NCI-H1436 treated with DMSO at 0.1 percent for 48 hours (cell line): ENCODE measurements at places on chromosomes 6 and 20.

GRCh38 chr6:113971741-113972140 is 793 bp upstream of the HDAC2 start:
- no peak for DNase-seq

DNA sequence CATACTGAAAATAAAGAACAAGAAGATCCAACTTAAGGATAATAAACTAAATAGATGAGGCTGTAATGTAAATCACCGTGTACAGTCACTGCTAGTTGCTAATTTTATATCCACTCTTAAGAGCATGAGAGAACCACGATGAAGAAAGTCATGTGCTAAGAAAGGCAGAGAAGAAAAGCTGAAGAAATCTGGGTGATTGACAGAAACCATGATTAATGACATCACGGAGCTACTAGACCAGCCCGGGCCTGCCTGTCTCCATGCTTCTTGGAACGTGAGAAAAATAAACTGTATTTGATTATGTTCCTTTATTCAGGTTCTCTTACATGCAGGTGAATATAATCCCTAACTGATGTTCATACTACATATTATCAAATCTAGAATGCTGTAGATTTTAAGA is 84.2 kb upstream of the E2F3 start:
- DNase-seq = no peak

DNA sequence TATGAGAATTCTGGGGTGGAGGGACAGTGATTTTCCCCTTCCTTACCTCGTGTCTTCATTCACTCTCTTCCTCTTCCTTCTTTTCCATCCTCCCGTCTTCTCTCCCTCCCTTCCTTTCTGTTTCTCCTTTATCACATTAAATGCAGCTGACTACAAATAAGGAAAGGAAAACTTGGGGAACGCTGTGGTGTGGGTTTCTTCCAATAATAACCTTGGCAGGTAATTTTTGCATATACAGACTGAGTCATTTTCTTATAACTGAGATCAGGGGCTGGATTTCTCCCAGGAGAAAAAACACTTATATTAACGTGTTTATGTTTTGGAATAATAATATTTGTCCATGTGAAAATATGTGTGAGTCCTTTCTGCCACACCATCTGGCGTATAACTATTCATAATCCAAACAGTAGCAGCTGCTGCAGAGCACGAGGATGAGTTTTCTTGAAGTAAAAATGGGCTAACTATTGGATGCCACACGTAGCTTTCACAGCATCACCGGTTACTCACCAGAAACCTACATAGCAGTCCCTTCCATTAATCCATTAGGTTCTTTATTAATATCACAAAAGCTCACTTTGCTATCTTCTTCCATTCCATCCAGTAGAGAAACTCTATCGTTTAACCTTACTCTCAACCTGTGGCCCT is 139.2 kb upstream of the SASH1 start:
- no peak for DNase-seq

- no peak for DNase-seq
Observed at GRCh38 chr6:88517737-88518136, 351.6 kb upstream of the CNR1 start.

GRCh38 chr20:46230801-46231282 is 77.5 kb downstream of the CDH22 start:
- DNase-seq = no peak

DNA sequence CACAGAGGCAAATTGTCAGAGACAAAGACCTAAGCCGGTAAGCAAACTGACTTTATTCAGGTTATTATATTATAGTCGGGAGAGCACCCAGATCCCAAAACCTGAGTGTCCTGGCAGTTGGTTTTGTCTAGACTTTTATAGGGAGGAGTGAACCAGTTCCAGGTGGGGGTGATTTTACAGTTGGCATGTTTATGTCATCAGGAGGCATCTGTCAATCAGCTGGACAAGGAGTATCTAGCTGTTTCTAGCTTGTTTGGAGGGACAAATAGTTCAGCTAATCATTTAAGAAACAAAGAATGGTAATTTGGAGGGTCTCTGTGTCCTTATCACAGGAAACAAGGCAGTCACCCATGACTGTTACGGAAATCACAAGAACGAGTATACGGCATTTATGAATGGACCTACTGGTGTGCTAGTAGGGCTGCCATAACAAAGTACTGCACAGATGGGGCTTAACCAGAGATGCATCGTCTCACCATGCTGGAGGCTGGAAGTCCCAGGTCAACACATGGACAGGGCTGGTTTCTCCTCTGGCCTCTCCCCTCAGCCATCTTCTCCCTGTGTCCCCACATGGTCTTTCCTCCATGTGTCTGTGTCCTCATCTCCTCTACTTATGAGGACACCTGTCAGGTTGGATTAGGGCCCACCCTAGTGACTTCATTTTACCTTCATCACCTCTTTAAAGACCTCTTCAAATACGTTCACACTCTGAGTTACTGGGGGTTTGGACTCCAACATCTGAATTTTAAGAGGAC is 122.7 kb downstream of the LY86 start:
- no peak for DNase-seq

GRCh38 chr6:149233056-149233715 is 84.3 kb upstream of the TAB2 start:
- DNase-seq = no peak

GRCh38 chr6:139605350-139605749 is 230.9 kb upstream of the CITED2 start:
- DNase-seq = no peak

DNA sequence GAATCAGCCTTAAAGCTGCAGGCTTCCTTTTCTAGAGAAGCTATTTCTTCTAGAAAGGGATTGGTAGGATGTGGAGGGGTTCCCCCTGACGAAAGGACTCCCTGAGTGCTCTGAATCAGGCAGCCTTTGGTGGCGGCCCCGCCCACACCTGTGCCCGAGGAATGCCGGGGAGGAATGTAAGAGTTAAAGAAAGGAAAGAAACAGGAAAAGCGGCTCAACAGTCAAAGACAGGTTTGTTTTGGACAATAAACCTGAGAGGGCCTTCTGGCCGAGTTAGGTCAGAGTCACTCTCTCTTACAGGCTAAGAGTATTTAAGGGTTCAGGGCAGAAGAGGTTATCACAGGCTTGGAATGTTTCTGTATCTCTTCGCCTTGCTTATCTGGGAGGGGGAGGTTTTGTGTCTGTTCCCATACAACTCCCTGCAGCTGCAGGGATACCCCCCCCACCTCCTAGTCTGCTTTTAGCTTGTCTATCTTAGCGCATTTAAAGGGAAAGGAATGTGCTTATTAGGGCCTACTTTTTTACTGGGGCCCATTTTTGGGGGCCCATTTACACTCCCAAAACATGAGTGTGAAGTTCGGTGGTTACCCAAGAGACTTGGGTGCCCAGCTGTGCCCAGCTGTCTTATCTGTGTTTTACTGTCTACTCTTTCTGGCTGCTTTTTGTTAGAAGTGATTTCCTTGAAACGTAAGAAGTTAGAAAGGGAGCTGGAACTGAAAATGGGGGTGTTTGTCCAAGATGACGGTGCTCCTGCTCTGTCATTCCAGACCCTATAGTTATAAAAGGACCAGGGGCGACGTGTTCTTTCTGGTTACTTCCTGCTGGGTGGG is 32.8 kb downstream of the DYNLT1 start:
- no peak for DNase-seq

DNA sequence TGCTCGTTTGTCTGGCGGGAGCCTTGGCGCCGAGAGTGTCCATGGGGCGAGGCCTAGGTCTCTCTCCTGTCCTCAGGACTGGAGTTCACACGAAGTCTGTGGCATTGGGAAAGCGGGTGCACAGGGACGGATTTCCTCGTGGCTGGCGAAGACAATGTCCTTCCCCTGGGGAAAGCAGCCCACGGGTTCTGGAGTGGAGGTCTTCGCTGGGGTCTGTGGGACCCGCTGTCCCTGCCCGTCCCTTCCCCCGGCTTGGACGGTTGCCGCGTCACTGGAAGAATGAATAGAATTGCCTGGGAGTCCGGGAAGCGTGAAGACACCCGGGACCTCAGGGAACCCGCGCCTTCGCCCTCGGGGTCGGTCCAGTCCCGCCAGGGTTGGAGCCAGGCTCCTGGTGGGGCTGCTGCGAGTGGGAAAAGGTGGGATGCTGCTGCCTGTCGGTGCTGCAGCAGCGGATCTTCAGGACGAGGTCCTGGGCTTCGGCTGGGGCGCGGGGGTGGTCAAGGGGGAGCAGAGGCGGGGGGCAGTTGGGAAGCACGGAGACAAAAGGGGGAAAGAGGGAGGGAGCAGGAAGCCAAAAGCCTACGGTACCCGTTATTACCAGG is 441.8 kb upstream of the DEFB115 start:
- no peak for DNase-seq

DNA sequence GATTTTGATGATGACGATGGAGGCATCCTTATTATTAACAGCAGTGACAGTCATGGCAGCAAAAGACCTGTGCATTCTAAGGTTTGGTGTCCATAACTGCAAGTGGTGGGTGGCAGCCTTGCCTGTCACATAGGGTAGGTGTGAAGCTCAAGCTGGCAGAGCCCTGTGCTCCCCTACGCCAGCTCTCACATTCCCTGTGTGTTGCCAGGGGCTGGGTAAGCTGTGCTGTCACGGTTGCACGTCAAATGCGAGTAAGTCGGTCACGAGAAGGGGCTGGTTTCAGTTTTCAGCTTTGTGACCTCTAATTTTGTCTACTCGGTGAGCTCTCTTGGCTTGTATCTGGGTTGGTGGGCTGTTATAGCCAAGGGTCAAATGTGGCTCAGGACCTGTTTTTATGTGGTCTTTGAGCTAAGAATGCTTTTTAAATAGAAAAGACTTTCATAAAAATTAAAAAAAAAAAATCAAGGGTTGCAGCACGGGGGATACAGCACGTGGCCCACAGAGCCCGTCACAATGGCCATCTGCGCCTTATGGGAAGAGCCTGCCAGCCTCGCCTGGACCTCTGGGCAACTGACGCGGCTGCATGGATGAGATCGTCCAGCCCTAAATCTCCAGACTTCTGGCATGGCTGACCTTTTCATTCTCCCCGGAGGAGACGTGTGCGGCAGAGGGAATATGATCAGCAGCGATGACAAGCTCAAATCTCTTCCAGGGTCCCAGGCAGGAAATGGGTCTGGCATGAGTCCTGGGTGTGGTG is 148.5 kb downstream of the PHACTR3 start:
- no peak for DNase-seq

- DNase-seq = no peak
Observed at GRCh38 chr6:110902091-110902490, 27.5 kb downstream of the AMD1 start.

GRCh38 chr6:54107470-54108090 is 3.7 kb upstream of the MLIP start:
- no peak for DNase-seq

GRCh38 chr20:36407199-36407733 is 101.1 kb downstream of the DLGAP4 start:
- no peak for DNase-seq

DNA sequence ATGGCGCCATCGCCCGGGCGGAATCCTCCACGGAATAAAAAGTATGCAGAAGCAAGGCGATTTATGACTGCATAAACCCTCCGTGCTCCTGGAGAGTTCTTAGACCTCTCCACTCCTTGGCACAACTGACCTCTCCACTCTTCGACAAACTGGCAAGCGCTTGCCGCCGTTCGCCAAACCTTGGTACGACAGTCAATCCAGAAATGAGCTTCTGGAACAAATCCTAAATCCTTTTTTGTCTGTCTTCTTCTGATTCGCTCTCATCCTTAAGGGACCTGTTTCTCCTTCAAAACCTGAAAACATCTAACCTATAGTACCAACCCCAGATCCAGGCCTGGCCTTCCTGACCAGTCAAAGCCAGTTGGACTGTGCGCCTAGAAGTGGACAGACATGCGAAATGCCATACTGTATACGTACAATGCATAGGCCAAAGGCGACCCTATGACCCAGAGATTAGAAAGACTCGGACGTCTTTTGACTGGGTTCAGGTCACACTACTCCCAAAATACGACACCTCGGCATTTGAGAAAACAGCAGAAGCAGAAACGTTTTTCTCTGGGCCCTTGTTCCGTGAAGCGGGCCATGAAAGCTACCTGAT is 59.4 kb downstream of the TRIM27 start:
- DNase-seq = no peak

GRCh38 chr20:10721137-10721896 is 47.5 kb upstream of the JAG1 start:
- no peak for DNase-seq

GRCh38 chr6:89615882-89616281 is 22.7 kb downstream of the LYRM2 start:
- DNase-seq = no peak

DNA sequence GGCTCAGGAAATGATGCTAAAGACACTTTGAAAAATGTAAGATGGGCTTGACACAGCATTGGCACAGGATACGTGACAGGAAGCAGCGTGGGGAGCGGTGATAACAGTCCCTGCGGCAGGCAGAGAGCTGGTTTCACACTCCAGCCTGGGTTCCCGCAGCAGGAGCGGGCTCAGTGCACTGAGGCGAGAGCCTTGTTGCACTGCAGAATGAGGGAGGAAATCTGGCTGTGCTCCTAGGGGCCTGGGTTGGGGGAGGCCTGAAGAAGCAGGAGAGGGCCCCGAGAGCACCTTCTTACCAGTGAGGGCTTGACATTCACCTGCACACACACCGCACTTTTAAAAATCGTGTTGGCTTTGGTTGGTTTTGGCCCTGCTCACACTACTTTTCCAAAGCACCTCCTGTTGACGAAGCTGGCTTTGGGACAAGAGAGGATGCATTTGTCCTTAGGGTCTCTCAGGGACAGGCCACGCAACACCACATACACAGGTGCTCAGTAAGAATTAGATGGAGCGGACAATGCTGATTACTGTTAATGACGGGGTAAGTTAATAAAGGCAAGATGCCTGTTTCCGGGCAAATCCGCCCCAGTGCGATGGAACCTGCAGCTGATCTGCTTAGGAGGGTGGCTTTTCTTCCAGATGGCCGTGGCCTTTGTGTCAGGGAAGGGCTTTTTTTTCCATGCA is 49.4 kb upstream of the ARMC2 start:
- no peak for DNase-seq

GRCh38 chr6:62980724-62981123 is 230.5 kb upstream of the FKBP1C start:
- DNase-seq = no peak

- DNase-seq = no peak
Observed at GRCh38 chr6:138012682-138013081, 94.5 kb downstream of the PERP start.

DNA sequence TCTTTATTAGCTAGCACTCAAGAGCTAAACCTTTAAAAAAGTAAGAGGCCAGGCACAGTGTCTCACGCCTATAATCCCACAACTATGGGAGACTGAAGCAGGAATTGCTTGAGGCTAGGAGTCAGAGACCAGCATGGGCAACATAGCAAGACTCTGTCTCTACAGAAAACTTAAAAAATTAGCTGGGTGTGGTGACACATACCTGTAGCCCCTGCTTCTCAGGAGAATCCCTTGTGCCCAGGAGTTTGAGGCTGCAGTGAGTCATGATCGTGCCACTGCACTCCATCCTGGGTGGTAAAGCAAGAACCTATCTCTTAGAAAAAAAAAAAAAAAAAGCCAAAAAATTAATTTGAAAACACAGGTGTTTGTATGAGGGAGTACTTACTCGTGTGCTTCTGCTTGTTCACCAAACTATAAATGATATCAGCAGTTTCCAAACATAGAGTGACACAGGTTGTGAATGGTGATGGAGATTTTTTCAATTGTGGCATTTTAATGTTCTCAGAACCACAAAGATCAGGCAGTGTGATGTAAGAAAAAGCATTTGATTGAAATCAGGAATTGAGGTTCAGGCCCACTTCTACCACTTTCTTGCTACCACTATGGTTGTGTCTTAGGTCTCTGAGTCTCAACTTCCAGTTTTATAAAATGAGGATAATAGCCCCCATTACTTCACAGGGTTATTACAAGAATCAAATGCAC is 104.9 kb downstream of the FOXO3 start:
- DNase-seq = no peak

GRCh38 chr6:39108041-39108839 is 6.7 kb downstream of the SAYSD1 start:
- DNase-seq = no peak

GRCh38 chr20:4470375-4470774 is 251.3 kb upstream of the PRND start:
- no peak for DNase-seq

GRCh38 chr6:137002505-137002904 is 42.3 kb downstream of the IL20RA start:
- no peak for DNase-seq
